ENCODE measurements at places on chromosomes 5 and 9.

DNA sequence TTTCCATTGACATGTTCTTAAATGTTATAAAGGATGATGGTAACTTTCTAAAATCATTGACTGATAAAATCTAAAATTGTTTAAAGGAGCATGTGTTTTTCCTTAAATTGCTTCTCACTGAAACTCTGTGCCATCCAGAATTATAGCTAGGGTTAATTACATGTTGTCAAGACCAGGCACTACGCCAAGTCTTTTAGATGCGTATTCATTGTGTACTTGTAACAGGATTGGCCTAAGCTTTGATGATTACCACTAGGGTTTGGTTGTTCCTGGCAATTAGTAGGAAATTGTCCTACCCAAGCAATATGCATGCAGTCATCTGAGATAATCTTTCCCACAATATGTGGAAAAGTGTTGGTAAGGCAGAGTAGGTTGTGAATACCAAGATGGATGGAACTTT lies 43.8 kb downstream of the PRKACG start:
- DNase-seq, result no peak

GRCh38 chr9:108801949-108802348 lies 53.8 kb downstream of the ACTL7B start:
- no peak for DNase-seq

DNA sequence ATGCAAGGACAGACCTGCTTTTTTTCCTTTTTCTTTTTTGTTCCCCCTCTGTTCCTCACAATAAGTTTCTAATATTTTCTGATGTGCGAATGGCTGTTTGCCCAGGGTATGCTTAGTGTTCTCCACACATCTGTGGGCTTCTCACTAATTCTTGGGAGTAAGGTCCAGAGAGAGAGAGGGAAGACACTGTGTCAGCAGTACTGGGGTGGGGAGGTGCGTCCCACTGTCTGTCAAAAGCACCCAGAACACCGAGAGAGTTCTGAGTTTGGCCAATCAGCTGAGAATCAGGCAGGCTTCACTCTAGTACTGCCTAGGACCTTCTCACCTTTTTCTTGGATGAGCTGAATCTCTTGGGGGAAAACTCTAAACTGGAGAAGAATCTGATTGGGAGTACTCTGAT lies 61.8 kb downstream of the ELL2 start:
- DNase-seq, result no peak

DNA sequence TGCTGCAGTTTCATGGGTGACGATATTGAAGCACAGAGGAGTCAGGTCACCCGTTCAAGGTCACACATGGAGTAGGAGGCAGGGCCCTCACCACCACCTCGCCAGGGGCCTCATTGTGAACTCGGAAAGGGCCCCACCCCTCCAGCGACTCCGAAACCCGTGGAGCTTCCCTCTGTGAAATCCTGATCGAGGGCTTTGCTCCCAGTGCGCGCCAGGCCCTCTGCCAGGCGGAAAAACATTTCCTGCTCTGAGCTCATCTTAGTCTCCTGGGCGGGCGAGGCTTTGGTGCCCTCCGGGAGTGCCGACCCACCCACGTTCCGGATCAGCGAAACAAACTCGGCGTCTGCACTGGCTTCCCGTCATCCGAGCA lies 75.0 kb upstream of the FCN1 start:
- DNase-seq, result no peak
